ENCODE measurements at places on chromosomes 16 and 17.

DNA sequence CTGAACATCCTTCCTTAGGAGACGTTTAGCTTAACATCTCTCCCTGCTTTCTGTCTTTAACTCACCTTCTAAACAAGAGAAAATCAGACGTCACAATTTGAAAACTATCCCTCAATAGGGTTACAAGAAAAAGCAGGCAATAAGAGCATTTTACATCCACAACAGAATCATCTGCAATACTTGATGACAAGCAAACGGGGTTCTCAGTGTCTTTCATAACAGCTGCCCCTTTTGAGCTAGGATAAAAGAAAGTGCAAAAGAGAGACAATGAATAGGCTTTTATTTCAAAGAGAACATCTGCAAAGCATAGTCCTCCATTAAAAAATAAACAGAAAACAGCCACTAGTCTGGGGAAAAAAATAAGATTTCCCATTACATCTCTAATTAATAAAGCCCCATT, 13.2 kb downstream of the XYLT1 start:
- DNase-seq, result no peak

DNA sequence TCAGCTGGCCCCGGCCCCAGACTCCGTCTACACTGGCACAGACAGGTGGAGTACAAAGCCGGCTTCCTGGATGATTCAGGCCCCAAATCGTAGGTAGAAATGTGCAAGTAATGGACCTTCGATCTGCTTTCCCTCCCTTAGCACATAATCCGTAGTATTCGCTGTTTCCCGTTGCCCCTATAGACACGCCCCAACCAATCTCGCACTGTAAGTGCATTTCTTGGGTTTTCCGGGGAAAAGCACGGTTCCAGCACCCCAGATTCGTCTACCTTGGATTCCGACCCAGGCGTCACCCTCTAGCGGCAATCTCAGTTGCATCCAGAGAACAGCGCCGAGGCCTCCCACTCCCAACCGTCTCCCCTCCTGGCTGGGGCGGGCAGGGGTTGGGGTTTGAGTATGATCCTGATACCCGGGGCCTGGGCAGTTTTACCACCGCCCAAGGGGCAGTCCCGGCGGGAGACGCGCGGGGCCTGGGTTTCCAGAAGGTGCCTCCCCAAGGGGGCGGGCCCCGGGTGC, 12.1 kb upstream of the FOXF1 start:
- DNase-seq, result no peak

DNA sequence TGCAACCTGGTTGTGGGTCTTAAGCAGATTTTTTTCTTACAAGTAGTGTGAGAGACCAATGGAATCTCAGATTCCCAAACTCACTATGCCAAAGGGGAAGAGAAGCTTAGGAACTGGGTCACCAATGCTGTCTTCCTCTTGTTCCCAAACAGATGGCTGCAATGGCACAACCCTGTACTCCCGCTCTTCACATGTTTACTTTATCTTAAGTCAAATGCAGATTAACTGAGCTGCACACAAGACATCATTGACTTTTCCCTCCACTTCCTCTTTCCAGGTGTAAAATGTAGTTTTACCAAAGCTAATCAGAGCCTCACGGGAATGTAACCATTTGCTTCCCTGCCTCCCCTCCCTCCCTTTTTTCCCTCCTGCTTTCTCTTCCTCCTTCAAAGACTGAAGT, 14.4 kb upstream of the CD300E start:
- DNase-seq, result no peak

DNA sequence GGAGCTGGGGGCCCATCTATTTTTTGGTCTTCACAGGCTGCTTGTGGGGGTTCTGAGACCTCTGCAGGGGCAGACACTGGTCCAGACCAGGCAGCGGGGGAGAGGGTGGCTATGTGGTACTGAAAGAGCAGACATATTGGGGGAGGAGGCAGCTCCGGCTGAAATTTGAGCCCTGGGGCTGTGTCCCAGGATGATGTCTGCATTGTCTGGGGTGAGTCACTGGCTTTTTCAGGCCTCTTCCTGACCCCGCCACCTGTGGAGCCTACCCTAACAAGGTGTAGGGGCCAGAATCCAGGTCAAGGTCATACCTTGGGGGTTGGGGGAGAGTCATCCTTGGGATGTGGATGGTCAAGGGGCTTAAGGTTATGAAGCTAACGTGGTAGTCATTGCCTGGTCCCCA, 2.4 kb downstream of the CORO6 start:
- no peak for DNase-seq

GRCh38 chr17:50130559-50131305, 772 bp upstream of the SAMD14 start:
- DNase-seq, result no peak

DNA sequence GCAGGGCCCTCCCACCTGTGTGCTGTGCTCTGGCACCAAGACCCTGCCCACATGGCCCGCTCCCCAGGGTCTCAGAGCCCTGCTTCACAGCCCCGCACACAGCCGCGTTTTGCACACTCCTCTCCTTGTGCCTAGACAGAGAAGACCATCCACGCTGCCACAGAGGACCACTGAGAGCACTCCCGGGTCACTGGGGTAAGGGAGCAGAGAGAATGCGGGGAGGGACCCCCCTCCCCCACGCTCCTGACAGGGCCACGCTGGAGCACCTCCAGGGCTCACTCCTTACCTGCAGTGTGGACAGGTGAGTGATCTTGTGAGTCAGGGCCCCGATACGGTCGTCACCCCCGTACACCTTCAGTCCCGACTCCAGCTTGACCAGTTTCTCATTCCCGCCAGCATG, 7.0 kb downstream of the HAGH start:
- DNase-seq, result no peak

- DNase-seq, result no peak
Measured at GRCh38 chr17:45918241-45918745, 23.9 kb downstream of the MAPT start.

- DNase-seq, result no peak
Measured at GRCh38 chr16:51306116-51306515, 155.0 kb upstream of the SALL1 start.

GRCh38 chr17:77723071-77723908, 235.2 kb upstream of the TNRC6C start:
- no peak for DNase-seq

GRCh38 chr17:79046197-79046915, 22.4 kb downstream of the C1QTNF1 start:
- DNase-seq, result no peak

DNA sequence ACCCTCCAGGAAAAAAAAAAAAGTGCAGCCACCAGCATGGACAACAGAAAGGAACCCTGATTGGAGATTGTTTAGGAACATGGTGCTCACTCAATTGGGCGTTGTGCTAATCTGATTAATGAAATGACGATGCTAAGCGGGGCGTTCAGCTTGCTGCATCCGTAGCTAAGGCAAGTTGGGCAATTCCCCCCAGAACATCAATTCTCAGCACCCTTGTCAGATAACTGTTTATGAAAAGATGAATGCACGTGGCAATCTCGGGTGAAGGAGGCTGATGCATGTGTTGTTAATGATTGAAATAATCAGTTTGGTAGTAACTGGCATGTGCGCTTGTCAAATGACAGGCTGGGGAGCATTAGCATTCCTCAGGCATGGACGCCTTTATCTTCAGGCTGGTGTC, 57.0 kb downstream of the HS3ST3A1 start:
- no peak for DNase-seq

DNA sequence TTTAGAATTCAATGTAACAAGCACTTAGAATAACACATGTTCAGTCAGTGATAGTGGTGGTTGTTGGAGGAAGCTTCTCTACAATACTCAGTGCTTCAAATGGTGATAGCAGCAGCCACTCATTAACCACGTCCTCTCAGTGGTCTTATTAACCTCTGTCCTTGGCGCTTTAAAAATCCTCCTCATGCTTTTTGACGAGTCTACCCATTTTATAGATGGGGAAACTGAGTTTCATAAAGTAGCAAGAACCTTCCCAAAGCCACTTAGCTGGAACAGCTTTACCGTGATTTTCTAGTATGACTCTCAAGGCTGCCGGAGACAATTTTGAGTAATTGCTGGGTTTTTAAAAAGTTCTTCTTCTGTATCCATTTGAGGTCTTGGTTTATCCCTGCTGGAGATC, 47.4 kb downstream of the PLCG2 start:
- no peak for DNase-seq

DNA sequence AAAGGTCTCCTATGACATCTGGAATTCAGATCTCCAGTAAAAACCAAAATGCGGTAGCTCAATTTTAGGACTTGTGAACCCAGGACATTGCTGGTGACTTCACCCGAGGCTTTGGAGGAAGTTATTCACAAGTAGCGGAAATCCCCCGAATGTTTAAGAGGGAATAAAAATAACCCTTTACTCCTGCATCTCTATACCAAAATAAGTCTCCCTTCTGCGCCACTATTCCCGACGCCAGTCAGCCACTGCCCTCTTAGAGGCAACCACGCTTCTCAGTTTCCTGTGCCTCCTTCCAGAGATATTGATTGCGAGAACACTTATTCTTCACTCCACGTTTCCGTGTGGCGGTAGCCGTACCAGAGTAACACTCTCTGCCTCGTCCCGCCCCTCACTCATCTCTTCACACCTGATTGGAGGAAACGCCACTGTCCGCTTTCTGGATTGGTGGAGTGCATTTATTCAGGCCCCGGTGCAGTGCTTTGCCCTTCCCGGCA, 27.4 kb downstream of the EMP2 start:
- DNase-seq, result peak; percentile 3

DNA sequence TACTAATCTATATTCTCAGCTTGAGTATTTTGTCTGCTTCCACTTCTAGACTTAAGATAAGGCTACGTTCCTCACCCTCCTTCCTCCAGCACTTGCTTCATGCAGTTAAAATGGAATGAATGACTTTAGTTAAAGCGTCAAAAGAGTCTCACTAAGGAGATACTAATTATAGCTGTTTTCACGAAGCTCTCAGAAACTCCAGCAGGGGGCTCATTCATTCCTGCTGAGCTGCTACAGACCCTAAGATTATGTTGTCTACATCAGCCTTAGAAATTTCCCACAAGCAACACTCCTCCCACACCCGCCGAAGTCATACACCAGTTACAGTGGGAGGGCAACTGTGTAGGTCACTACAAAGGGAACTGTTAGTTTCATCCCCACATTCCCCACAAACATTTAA, 57.0 kb upstream of the KIFC3 start:
- DNase-seq, result no peak

- DNase-seq, result no peak
Measured at GRCh38 chr17:9011001-9011400, 10.3 kb upstream of the NTN1 start.

GRCh38 chr17:68288375-68288774, 2.6 kb downstream of the SLC16A6 start:
- DNase-seq, result no peak

DNA sequence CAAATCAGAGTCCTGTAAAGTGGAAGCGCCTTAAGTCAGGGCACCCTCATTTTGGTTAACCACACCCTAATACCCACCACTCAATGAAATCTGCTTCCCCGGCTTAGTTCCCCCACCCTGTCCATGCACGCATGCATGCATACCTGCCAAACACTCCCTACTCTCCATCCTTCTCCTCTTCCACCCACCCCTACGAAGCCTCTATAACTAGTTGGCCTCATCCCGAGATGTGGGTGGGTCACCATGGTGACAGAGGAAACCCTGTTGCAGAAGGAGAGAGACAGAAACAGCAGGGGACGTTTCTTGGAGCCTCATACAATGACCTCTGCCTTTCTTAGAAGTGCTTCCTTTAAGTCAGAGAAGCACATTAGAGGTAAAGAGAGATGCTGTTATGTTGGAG, 46.8 kb upstream of the DNAH9 start:
- DNase-seq, result no peak

DNA sequence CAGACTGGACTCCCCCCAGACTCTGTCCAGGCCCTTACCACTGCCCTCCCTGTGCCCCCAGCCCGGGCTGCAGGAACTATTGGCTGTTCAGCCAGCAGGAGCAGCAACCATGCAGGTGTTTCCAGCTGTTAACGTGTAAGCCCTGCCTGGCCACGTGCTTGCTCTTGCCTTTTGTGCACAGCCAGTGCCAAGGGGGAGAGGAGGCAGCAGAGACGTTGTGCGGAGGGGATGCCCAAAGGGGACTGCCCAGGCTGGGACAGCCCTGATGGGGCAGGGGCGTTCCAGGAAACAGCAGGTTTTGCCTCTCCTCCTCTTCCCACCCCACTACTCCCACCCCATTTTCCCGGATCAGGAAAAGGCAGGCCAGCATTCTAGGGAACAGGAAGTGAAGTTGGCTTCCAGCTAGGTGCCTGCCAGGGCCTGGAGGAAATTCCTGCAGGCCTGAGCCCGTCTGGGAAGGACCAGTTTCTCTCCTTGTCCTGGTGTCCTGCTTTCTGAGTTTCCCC, 16.7 kb upstream of the LASP1NB start:
- DNase-seq, result no peak
